Activated CD8-positive, alpha-beta memory T cell treated with anti-CD3 and anti-CD28 coated beads, Interleukin-2, amount 50 U/mL, for 48 hours (primary cell): ENCODE measurements at places on chromosomes 5 and 9.

DNA sequence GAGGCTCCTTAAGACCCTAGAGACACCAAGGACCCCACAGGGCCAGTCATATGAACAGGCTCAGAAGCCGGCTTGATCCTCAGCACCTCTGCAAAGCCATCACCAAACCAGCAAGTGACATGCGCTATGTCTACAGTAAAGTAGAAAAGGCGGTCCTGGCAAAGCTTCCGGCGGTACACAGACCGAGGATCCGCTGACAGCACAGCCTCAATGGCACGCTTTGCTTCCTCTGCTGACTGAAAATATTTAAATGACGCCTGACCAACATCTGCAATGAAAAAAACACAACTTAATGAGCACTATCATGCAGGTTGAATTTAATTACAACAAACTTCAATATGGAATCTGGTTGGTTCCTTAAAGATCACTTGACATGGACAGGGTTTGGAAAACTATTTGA, 17.6 kb downstream of the TRMO start:
- peak; percentile 66 for DNase-seq

DNA sequence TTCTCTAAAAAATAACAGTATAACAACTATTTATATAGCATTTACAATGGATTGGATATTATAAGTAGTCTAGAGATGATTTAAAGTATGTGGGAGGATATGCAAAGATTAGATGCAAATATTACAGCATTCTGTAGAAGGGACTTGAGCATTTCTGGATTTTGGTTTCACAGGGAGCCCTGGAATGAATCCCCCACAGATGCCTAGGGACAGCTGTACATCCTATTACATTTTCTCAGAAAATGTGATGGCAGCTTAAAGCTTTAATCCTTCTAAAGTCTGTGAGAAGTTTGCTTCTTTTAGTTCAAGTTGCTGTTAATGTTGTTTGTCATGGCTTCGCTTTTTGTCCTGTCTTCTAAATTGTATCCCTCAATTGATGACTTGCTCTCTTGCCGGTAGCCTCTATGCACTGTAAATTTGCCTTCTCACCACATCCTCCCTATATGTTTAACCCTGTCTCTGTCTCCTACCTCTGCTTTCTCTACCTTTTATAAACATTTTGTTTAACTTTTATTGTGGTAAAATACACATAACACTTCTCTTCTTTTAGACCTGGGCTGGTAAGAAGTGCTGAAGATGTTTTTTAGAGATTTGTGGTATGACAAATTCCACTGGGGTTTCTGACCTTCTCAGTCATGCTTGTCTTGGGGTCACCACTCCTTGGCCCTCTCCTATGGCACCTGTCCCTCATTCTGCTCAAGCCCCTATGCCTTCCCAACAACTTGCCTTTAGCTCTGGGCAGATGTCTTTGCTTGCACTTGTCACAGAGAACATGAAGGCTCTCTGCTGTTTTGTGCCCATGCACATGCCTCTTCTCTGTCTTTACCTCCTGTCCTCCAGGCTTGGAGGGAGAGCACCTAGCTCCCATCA, 37.9 kb downstream of the LNPEP start:
- no peak for DNase-seq

DNA sequence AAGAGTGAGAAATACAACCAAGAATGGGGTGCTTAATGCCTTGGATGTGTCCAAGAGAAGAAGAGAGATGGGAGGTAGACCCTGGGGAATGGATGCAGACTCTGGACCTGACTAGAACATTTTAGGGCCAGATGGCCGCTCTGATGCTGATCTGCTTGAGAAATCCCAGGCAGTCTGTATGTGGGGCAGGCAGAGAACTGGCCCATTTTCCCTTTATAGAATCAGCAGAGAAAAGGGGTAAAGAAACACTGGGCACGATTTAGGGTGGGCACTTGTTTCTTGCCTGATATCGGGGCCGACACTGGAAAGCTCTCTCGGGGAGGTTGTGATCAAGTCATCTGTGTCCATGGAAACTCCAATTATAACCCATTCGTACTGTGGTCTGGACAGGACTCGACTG, 118.5 kb upstream of the FSTL4 start:
- no peak for DNase-seq

GRCh38 chr5:11998397-11998796, 94.2 kb upstream of the CTNND2 start:
- DNase-seq, result no peak
